ENCODE measurements at places on chromosomes 12 and 14.

- DNase-seq, result no peak
Observed at GRCh38 chr12:39401459-39401858, 41.5 kb downstream of the KIF21A start.

GRCh38 chr12:95118138-95118787 lies 44.8 kb upstream of the NR2C1 start:
- DNase-seq, result no peak

GRCh38 chr12:84772281-84772680 lies 140.3 kb downstream of the SLC6A15 start:
- DNase-seq, result no peak

DNA sequence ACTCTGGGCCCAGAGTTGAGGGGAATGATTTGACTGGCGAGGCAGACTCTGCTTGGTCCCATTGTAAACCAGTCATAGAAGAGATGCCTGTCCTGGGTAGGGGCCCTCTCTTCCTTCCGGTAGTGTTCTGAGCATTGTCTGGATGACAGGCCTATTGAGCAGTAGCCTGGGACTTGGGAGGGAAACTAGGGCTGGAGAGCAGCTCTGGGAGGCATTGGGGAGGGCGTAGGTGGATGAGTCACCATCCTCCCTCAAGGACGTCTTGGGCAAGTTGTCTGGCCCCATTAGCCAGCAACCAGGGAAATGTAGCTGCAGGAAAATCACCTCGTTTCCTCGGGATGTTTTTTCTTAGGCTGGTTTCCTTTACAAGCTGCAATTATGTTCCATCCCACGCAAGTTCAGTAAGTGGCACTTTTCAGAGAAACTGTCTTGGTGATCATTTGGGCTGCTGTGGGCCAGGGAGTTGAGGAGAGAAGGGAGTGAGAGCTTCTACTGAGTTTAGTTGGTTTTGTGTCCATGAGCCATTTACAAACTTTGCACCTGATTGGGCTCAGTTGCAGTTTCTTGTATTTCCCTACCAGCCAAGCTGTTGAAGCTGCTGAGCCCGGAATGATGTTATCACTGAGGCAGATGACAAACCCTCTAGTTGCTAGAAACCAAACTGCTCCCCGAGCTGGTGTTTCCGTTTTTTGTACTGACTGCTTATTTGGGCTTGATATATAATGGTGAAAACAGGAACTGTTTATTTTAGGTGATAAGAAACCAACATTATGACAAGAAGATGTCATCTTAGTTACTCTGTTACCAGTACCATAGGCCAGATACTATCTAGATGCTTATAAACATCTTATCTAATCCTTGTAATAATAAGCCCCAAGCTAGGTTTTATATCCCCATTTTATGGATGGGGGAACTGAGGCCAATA lies 147.6 kb downstream of the CHST11 start:
- DNase-seq, result no peak

- no peak for DNase-seq
Observed at GRCh38 chr14:54267172-54267571, 129.6 kb upstream of the CDKN3 start.

DNA sequence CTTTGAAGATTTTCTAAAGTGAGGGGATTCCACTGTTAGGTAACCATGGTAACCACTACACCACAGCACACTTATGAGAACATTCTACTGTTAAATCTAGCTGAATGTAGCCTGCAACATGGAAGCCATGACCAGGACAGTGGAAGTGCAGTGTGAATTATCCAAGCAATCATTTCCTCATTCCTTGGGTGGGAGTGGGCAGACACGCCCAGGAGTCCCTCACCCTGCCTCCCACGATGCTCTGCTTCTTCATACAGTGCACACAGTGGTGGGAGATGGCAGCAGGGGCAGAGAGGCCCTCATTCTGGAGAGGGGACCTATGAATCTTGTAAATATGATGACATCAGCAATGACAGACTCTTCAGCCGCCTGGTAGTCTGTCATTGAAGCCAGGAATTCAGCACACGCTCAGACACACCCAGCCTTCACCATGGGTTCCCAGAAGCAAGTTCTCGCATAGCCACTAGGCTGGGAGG lies 70.1 kb upstream of the HOXC13 start:
- DNase-seq, result no peak

DNA sequence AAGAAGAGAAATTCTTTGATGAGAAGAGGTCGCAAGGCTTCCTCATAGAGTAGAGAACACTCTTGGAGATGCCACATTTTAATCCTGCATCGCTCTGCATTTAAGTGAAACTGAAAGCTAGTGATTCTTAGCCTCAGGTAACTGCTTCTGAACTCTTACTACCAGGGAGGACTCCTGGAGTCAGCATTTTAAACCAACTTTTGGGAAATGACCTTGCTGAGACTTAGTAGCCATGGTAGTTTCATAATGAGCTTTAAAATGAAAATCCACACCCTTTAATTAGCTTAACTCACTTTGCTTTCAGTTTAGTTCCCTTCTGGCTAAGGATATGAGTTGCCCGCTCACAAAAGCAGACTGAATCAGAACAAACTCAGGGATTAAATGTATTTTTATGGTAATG lies 80.3 kb downstream of the SYNE2 start:
- DNase-seq, result no peak

GRCh38 chr12:62714774-62715721 lies 219.9 kb downstream of the PPM1H start:
- no peak for DNase-seq

GRCh38 chr12:86264451-86265328 lies 8.5 kb upstream of the MGAT4C start:
- DNase-seq, result no peak

DNA sequence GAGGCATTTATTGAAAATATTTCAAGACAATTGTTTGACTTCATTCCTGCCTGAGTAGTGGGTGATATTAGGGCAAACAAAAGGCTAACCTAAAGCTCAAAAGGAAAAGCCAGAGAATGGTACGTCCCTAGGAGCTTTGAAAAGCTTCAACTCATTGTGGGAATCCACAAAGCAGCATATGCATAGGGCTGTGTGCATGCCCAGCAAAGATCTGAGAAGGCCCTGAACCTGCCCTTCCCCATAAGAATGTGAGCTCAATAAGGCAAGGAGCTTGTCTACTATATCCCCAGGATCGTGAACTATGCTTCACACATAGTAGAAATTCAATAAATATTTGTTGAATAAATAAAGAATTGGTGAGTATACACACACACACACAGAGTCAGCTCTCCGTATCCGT lies 19.1 kb upstream of the RAD52 start:
- DNase-seq, result no peak

DNA sequence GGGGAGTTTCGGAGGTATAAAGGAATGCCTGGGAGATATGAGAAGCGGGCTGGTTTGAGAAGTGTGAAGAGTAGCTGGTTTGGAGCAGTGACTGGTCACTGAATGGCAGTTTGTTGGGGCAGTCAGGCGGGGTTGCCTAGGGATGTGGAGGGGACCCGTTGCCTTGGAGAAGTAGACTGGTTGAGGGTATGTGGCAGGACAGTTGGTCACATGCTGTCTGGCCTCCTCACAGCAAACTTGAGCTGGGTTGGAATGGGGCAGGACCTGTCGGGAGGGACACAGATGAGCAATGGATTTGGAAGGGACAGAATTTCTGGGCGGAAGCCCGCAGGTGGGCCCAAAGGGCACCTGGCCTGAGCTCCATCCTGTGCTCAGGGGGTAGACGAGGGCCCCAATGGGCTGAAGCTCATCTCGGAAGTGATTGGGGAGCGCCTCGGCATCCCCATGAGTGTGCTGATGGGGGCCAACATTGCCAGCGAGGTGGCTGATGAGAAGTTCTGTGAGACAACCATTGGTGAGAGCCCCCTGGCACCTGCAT lies 2.2 kb downstream of the GPD1 start:
- DNase-seq, result no peak

DNA sequence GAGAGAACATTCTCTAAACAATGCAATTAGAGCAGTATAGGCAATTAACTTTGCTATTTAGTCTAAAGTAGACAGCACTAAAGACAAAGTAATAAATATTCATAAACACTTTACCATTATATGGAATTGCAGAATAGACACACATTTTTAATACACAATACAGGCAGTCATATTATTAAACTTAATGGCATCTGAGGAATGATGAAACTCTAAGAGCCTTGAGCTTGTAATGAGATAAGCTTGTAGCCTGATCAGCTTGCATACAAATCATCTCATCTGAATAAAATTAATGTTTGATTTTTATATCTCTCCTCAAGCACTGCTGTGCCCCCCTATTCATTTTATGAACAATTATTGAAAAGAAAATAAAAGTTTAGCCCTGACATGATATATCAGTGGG lies 107.6 kb downstream of the MGAT4C start:
- DNase-seq, result no peak

GRCh38 chr12:109277899-109278762 lies 31.0 kb downstream of the FOXN4 start:
- no peak for DNase-seq

- no peak for DNase-seq
Observed at GRCh38 chr12:81086342-81086741, 8.5 kb downstream of the ACSS3 start.

GRCh38 chr14:85241022-85241855 lies 288.7 kb upstream of the FLRT2 start:
- DNase-seq, result no peak

GRCh38 chr14:101965770-101966722 lies 1.7 kb downstream of the DYNC1H1 start:
- DNase-seq, result no peak

- no peak for DNase-seq
Observed at GRCh38 chr14:21768116-21768874, 94.7 kb upstream of the OR4E1 start.

GRCh38 chr14:34713681-34714319 lies 593 bp downstream of the CFL2 start:
- DNase-seq, result no peak

GRCh38 chr12:52721838-52722470 lies 18.6 kb upstream of the KRT77 start:
- no peak for DNase-seq

GRCh38 chr12:52222692-52223091 lies 10.4 kb upstream of the KRT7 start:
- no peak for DNase-seq

DNA sequence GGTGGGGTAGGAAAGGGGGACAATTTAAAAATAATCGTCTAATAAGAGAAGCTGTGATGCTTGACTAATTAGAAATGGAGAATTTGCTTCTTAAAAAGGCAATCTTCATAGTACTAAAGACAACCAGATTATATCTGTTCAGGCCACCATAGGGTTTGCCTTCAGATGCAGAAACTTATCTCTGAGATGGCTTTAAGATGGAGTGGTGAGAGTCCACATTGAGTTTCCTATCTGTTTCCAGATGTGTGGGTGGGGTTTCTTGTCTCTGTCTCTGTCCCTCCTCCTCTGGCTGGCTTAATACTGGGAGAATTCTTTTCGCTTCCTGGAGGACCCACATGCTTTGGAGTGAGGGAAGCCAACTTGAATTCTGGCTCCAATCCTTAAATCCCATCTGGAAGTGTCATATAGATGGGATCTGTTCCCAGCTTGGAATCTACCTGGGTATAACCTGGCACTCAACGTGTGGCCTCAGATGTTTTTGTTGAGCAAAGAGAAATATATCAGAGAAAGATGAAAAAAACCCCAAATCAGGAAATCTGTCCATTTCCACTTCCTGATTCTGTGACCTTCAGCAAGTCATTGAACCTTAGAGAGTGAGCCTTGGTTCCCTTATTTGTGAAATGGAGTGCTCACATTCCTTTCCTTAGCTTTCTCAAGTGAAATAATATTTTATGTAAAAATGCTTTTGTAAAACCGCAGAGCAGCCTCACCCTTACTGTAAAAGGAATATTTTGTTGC lies 66.4 kb downstream of the CHST11 start:
- DNase-seq, result no peak

GRCh38 chr12:105910030-105910429 lies 228.7 kb downstream of the NUAK1 start:
- DNase-seq, result no peak

DNA sequence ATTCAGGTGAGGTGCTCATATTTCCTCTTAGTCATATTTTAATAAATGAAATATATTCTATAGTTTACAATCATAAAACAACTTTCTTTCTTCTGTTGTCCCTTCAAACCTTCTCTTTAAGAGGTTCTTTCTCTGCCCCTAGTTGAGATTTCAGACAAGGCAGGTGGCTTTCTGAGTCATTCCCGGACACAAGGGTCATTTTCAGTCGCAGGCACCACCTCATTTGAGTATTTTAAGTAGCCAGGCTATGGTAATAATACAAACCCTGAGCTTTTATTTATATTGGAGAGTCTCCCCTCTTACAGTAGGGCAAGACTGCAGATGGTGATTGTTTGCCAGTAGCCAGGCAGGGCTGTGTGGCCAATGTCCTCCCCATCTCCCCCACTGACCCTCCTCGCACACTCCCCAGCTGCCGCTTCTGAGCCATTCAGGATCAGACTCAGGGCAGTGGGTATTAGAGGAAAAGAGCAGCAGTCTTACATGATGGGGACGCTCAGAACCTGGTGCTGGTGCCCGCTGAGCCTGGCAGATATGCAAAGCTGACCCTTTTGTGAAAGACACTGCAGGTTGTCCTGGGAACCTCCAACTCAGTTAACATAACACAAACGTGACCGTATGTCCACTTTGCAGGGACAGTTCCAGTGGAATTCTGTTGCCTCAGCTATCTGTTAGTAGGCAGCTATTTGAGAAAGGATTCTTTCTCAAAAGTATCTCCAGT lies 101.1 kb upstream of the BCL2L14 start:
- DNase-seq, result no peak

GRCh38 chr14:51084962-51085361 lies 9.9 kb downstream of the TRIM9 start:
- DNase-seq, result no peak
